Stimulated activated CD8-positive, alpha-beta memory T cell treated with anti-CD3 and anti-CD28 coated beads, Interleukin-4, amount 100 ng/mL, for 48 hours (primary cell): ENCODE measurements at places on chromosomes 12 and 14.

GRCh38 chr12:67659292-67659691, 10.7 kb downstream of the DYRK2 start:
- DNase-seq: no peak

DNA sequence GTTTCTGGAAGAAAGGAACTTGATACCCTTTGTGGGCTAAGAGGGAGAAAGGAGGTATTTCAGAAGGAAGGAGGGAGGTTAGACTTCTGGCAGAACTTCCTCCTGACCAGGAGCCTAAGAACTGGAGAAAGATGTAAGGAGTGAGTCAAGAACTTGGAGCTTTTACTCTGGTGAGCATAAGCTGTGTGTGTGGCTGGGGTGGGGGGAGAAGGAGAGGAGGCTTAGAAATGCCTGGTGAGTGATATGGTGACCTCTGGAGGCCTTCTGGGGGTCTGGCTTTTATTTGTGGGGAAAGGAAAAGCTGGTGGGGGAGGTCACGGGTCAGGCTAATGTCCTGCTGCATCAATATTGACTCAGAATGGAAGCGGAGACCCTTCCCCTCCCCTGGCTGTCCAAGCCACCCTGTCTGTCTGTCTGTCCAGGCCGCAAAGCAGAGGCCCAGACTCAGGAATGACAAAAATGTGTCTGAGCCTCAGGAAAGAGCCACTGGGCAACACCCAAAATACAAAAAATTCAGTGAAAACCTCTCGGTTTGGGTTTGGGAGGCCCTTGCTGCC, 4.8 kb downstream of the LRP1 start:
- DNase-seq: no peak

DNA sequence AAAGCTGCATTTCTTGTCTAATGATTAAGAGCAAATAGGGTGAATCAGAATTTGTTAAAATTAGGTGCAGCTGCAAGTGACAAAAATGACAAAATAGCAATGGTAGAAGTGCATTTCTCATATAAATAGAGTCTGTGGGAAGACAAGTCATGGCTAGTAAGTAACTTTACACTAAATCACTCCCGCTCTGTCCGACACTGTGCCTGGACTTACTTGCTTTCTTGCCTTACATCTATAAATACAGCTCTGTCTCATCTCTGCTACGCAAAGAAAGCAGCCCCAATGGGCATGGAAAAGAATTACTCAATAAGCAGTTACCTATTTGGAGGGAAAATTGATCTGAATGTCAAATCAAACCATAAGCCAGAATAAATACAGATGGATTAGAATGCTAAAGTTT, 245.4 kb upstream of the KRR1 start:
- DNase-seq: no peak

DNA sequence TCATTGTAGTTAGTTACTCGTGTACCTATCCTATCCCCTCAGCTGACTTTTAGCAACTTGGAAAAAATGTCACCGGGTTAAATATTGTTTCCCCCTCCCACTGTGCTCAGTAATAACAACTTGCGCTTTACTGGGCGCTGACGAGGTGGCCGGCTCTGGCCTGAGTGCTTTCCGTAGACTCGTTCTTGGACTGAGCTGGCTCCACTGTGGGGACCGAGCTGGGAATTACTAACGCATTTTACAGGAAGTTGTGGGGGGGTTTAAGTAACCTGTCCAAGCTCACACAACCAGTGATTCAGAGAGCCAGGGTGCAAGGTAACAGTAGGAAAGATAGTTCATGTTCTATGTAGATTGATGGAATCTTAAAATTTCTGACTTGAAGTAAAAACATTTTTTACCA, 82.5 kb upstream of the KICS2 start:
- no peak for DNase-seq

GRCh38 chr12:55681142-55682077, 26.3 kb downstream of the ITGA7 start:
- no peak for DNase-seq

DNA sequence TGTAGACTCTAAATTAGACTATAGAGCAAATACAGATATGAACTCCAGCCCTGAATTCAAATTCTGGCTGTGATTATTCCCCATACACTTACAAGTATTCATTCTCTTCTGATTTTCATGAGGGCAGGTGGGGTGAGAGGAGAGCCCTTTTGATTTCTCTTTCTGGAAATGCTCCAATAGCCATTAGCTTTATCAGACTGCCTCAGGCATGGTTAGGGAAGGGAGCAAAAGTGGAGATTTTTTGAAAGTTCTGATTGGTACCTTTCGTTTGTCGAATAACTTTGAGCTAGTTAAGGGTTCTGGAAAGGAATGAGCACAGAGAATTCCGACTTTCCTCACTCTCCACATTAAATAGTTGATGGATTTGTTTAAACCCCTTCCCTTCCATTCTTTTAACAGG, 7.8 kb downstream of the HOXC5 start:
- no peak for DNase-seq

DNA sequence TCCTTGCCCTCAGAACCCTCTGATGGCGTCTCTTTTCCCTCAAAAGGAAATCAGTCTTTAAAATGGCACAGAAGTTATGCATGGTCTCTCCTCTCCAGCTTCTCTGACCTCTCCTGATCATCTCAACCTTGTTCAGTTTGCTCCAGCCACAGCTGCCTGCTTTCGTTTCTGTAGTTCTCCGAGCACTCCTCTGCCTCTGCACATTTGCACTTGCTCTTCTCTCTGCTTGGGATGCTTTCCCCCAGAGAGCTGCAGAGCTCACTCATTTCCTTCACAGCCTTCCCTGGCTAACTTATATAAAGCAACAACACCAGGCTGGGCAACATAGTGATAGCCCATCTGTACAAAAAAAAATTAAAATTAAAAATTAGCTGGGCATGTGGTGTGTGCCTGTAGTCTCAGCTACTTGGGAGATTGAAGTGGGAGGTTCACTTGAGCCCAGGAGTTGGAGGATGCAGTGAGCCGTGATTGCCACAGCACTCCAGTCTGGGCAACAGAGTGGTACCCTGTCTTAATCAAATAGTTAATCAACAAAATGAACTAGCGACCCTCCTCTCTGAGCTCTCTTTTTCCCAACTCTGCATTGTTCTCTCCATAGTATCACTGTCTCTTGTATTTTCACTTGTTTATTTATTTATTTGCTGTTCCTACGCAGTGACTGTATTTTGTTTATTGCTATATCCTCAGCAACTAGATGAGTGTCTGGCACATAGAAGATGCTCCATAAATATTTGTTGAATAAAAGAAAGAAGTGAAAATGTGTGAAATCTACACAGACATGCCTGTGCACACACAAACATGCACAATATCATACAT, 37.7 kb downstream of the PPFIBP1 start:
- DNase-seq: no peak

DNA sequence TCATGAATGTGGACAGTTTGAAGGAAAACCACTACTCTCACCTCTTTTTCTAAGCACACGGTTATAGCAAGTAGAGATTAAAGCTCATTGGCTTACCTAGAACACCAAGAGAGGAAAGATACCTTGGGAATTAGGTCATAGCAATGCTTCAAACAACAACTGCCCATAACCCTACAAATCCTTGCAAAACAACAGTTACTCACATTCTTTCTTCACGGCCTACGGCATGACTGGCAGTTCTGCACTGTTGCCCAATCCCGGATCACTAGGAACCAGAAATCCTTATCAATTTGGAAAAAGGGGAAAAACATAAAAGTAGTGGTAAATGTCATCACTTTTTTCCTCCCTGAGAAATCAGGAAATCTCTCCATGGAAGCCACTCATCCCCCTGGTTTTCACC, 9.6 kb upstream of the ISM2 start:
- no peak for DNase-seq

GRCh38 chr12:52295663-52296062, 4.3 kb upstream of the KRT81 start:
- DNase-seq: no peak

- DNase-seq: no peak
These were observed 34.9 kb downstream of the ZDHHC17 start for GRCh38 chr12:76798864-76799263.

DNA sequence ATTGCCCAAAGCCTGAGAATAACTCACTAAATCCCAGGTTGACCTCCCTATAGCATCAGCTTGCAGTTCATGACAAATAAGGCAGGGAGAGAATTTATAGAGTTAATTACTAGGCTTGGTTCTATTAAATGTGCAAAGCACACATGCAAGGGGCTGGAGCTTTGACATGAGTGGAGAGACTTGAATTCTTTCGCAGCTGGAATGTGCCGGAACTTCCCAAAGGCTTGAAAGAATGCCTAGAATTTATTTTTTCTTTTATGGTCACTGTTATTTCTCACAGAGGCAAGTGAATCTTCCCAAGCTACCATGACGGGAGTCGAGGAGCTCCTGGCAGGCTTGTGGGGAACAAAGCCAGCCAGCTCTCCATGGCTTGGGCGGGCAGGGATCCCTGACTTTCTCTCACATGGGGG, 95.5 kb upstream of the USP44 start:
- no peak for DNase-seq

DNA sequence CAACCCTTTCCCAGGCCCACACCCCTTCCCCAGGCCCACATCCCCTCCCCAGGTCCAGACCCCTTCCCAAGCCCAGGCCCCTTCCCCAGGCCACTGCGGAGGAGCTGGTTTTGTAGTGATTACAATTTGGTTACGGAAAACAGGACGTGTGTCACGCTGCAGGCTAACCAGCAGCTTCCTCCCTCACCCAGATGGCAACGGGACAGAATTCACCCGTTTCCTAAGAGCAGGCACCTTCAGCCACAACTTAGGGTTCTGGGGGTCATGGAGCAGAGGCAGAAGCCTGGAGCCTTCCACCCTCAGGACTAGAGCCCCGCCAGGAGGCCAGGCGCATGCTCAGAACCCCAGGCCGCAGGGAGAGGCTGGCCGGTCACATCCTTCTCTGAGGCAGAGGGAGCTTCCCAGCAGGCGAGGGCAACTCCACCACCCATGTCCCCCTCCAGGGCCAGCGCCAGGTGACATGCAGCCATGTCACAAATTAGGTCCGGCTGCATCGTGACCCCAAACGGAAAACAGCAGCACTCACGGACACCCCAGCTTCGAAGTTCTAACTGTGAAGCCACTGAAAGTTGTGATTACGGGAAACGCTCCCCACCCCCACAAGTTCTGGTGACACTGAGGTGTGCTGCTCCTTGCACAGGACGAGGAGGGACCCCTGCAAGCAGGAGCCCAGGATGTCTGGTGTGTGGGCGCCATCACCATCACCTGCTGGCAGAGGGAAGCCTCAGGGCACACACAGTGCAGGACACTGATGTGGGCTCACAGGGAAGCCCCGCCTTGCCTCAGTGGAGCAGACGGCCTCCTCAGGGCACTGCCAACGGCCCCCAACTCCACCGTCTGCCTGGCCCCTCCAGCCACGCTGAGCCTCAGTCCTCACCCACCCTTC, 7.7 kb downstream of the BRF1 start:
- peak; percentile 33 for DNase-seq
